ENCODE measurements at places on chromosomes 2 and 18.
A peak's percentile ranks its signal among the peaks of the same experiment; 100 is the strongest.

- peak; percentile 8 for DNase-seq
Observed at GRCh38 chr18:5600378-5601071, 56.7 kb upstream of the EPB41L3 start.

DNA sequence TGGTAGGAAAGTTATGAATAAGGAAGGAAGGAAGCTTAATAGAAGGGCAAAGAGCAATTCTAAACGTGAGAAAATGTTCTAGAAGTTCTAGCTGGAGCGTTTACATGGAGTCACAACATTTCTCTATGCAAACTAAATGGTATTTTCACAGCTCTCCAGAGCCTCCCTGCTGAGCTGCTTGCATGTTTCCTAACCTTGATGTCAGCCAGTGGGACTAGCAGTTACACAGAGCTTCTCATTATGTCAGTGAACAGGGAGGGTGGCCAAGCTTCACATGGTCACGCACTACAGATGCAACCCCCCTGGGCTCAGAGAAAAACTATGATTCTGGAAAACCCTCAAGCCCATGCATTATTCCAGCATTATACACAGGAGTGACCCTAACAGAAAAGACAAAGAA lies 153.4 kb upstream of the CCDC150 start:
- no peak for DNase-seq

- DNase-seq = no peak
Observed at GRCh38 chr2:5877360-5877759, 185.2 kb downstream of the SOX11 start.

DNA sequence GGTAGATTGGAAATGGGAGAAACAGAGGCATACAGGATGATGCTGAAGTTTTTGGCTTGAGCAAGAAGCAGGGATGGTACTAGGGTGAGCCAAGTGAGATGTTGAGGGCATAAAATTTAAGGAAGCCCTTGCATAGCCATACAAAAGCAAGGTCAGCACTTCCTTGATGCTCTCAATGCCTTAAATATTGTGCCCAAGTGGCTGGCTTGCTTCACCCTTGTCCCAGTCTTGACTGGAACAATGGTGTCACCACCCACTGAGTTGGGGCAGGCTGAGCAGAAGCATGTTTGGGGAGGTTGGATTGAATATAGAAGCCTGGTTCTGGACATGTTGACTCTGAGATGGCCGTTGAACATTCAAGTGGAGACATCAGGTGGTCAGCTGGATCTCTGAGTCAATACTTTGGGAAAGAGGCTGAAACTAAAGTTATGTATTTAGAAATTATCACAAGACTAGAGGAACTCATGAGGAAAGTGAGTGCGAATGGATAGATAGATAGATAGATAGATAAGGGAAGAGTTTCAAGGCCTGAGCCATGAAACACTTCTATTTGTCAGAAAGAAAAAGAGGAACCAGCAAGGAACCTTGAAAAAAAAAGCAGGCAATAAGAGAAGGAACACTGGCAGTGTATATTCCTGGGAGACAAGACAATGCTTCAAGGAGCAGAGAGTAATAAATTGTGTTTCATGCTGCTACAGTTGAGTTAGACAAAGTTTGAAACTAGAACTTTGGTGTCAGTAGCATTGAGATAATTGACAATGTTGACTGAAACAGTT lies 43.0 kb upstream of the HNMT start:
- DNase-seq = no peak

- DNase-seq = no peak
Observed at GRCh38 chr2:74001121-74001520, 16.4 kb downstream of the TET3 start.

DNA sequence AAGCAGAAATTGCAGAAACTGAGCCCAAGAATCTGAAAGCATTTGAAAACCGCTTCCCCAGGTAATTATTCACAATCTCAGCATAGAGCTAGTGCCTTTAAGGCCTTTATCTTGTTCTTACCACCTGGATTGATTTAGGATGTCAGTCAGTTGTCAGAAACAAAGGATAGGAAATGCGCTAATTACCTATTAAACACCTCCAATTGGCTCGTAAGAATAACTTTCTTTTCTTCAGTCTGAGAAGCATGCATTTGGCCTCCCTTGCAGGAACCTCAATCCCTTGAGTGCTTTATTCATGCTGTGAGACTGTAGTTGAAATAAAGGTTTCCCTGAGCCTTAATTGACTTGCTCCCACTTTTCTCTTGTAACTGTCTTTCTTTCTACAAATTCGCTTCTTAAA lies 400.3 kb upstream of the LRATD1 start:
- DNase-seq = no peak

GRCh38 chr2:239948100-239948881 lies 76.9 kb downstream of the NDUFA10 start:
- DNase-seq = no peak

GRCh38 chr2:20698916-20699613 lies 32.1 kb downstream of the GDF7 start:
- DNase-seq = no peak

- DNase-seq = no peak
Observed at GRCh38 chr18:54004828-54005227, 219.6 kb downstream of the MBD2 start.

DNA sequence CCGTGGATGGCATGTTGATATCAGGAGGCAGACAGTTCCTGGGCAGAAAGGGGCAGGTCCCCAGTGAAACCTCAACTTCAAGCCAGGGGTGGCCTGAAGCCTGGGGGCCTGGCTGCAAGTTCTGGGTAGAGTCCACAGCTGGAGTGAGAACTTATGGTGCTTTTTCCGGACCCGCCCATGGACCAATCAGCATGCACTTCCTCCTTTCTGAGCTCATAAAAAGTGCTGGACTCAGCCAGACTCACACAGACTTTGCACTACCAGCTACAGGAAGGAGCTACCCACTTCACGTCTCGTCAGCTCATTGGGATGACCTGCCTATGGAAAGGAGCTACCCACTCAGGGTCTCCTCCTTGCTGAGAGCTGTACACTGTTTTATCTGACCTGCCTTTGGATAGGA lies 183.1 kb upstream of the MC4R start:
- DNase-seq = no peak
